C1 segment of cervical spinal cord (tissue), 14 donors: ENCODE measurements at places on chromosomes 12 and 14.

DNA sequence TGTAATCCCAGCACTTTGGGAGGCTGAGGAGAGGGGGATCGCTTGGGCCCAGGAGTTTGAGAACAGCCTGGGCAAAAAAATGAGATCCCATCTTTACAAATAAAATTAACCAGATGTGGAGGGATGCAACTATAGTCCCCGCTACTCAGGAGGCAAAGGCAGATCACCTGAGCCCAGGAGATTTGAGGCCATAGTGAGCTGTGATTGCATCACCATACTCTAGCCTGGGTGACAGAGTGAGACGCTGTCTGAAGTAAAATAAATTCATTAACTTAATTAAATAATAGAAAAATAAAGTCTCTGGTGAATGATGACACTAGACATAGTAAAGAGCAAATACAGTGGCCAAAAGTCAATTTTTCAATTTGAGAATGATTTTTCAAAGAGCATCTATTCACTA is 16.1 kb upstream of the PLEKHA5 start:
- DNase-seq, result no peak

- DNase-seq, result no peak
These were observed 77.3 kb downstream of the DRAM1 start for GRCh38 chr12:101954676-101955075.

GRCh38 chr14:34372786-34373185 is 89.3 kb downstream of the SPTSSA start:
- no peak for DNase-seq

DNA sequence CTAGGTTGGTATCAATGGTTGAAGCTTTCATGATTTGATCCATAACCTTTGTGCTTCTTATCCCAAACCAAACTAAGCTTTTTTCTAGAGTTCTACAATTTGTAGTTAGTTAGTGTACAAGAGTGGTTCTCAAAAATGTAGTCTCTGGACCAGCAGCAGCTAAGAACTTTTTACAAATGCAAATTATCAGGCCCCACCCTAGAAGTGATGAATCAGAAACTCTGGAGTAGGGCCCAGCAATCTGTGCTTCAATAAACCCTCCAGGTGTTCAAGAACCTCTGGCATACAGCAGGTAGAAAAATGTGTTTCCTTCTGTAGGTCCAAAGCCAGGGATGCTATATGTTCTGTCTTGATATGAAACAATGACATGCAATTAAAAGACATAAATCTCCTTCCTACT is 26.1 kb upstream of the ACTR6 start:
- no peak for DNase-seq

GRCh38 chr12:84604551-84604950 is 308.0 kb downstream of the SLC6A15 start:
- DNase-seq, result no peak

DNA sequence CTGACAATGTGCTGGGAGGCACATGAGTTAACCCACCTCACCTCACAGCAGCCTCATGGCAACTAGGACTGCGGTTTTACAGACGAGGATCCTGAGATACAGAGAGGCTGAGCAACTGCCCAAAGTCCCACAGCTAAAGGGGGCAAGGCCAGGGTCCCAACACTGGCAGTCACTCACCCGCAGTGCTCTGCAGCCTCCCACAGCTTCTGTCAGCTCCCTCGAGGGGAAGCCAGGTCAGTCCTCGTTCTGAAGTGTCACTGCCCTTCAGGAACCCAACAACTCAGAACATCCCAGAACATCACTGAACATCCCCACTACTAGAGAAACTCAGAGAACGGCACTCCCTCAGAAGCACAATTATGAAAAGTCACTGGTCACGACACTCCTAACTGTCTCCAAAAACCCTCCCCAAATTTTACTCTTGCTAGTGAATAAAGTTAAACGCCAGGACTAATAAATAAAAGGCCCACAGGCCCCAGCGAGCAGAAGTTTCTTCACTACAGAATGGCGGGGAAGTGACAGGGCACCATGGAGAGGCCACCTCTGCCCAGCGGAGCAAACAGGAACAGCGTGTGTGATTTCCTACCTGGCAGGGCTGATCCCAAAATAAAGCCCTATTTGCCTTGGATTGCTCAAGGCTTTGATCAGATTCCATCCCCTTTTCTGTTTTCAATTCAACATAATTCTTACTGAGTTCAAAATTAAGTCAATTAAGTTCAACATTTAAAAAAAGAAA is 75.1 kb downstream of the TTC7B start:
- DNase-seq, result no peak

- DNase-seq, result no peak
These were observed 2.5 kb downstream of the ARHGAP9 start for GRCh38 chr12:57476993-57477709.
